ENCODE measurements at places on chromosomes 7 and 10.

DNA sequence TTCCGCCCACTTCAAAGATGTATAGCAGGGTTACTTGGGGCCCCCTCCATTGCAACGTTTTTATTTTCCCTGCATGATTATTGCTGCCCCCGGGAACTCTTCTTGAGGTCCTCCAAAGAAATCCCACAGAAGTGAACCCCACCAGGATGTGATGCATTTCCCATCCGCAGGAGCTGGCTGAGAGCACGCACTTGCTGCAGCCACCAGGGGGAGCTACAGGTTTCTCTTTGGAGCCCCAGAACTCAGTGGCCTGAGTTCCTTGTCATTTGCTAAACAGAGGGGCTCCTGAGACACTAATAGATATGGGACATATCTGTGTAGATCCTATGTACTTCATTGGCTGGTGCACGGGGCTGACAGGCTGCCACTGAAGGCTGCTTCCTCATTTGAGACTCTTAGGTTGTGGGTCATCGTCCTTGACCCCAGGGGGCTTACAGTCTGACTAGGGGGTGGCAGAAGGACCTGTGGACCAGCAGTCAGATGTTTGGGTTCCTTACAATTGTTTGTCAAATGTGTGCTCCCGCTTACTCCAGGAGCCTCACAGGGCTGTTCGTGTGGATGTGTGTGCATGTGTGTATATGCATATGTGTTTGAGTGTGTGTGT, 52.3 kb upstream of the ENO4 start:
- peak; percentile 8 for DNase-seq

DNA sequence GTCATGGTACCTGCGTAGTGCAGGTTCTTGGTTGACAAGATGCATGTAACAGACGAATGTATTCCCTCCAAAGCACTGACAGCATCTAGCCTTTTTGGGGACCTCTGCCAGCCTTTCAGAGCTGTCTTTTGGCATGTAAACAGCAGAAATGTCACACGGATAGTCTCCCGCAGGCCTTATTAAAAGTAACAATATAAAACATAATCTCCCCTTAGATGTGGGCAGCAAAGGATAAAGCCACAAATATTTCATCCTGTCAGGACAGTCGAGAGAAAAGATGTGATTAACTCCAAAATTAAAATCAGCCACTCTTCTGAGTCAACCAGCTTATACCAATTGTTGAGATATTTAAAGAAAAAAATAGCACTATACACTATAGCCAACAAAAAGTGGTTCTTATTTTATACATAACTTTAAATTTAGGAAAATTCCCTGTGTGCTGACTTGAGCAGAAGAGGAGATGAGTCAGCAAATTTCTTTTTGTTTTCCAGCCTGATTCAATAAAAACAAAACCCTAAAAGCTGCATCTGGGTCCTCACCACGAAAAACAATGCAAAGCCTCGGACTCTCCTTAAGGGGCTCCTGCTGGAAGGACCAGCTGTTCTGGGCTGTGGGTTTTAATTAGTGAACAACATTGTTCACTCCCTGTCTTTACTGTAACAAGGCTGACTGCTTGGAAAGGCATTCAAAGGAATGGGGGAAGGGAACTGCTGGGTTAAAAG, 240.2 kb downstream of the ADAM12 start:
- no peak for DNase-seq

GRCh38 chr10:96205580-96205979, 65.8 kb downstream of the BLNK start:
- DNase-seq: no peak

- no peak for DNase-seq
These were observed 744 bp upstream of the EBF3 start for GRCh38 chr10:129964611-129965424.

DNA sequence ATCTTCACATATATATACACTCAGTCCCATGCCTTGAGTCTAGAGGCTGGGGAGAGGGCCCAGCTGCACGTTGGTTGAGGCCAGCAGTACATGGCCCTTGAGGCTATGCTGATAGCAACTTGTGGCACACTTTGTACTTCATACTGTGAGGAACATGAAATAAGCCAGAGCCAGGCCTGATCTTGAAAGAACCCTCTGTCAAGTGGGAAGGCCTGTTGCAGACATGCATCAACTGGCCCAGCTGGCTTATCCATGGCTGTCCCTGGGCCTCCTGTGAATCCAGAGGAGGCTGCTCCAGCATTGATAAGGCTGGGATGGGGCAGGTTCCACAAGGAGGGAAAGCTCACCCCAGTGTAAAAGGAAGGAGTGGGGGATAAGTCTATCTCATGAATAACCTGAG, 140.4 kb downstream of the NRF1 start:
- DNase-seq: no peak

- DNase-seq: no peak
These were observed 348.8 kb downstream of the GALNT17 start for GRCh38 chr7:71480791-71481190.

- DNase-seq: no peak
These were observed 1.4 kb upstream of the SVIL start for GRCh38 chr10:29636178-29636577.

- no peak for DNase-seq
These were observed 1.5 kb downstream of the CTBP2 start for GRCh38 chr10:125158601-125159485.

DNA sequence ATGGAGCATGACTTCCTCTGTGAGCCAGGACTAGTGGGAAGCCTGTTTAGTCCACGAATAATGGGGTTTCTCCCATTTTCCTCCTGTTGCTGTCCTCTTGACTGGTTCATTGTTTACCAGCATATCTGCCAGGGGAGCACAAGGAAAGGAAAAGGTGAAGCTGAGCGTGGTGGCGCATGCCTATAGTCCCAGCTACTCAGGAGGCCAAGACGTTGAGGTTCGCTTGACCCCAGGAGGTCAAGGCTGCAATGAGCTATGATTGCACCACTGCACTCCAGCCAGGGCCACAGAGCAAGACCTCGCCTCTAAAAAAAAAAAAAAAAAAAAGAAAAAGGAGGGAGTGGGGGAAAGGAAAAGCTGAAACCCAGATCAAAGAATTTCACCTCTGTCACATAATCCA, 5.8 kb upstream of the IL2RA start:
- DNase-seq: no peak

DNA sequence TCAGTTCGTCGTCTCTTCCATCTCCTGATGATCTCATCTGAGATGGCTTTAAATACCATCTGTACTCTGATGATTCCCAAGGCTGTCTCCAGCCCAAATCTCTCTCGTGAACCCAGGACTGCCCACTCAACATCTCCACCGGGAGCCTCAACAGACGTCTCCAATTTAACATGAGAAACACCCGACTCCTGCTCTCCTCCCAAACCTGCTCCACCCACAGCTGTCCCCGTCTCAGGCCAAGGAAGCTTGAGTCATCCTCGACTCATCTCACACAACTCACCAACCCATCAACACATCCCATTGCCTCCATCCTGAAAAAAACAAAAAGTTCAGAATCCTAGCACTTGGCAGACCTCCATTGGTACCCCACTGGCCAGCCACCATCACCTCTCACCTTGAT, 29.7 kb upstream of the CALN1 start:
- DNase-seq: no peak

Data from stimulated activated CD8-positive, alpha-beta memory T cell treated with anti-CD3 and anti-CD28 coated beads, Interleukin-4, amount 100 ng/mL, for 1 hour (primary cell).